WTC11 (cell line): ENCODE measurements at places on chromosomes 1 and 21. TPM values are rescaled to one million over a fixed set of nuclear protein-coding genes. Genes with fewer than 3 reads are reported as not detected.
A peak's percentile ranks its signal among the peaks of the same experiment; 100 is the strongest.

DNA sequence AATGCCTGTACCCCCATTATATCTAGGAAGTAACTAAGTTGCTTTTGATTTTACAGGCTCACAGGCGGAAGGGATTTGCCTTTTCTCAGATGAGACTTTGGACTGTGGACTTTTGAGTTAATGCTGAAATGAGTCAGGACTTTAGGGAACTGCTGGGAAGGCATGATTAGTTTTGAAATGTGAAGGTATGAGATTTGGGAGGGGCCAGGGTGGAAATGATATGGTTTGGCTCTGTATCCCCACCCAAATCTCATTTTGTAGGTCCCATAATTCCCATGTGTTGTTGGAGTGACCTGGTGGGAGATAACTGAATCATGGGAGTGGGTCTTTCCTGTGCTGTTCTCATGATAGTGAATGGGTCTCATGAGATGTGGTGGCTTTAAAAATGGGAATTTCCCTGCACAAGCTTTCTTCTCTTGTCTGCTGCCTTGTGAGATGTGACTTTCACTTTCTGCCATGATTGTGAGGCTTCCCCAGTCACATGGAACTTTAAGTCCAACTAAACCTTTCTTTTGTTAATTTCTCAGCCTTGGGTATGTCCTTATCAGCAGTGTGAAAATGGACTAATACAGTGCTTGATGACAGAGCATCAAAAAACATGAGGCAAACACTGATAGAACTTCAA is 1119.5 kb downstream of the PLA2G4A start:
- no peak overlapping the region for H3K27ac ChIP-seq
- H3K36me3 ChIP-seq = peaks cover 39% of the 10 kb centered on the region
- no peak for DNase-seq
- no peak overlapping the region for H3K4me3 ChIP-seq
- peaks cover 1% of the 10 kb centered on the region for H3K4me1 ChIP-seq
- H3K27me3 ChIP-seq = no peaks in the 10 kb centered on the region

- no peak overlapping the region for H3K27ac ChIP-seq
- no peaks in the 10 kb centered on the region for H3K36me3 ChIP-seq
- no peak for DNase-seq
- H3K27me3 ChIP-seq = no peaks in the 10 kb centered on the region
These were observed 102.1 kb downstream of the SNX7 start for GRCh38 chr1:98763488-98764150.

GRCh38 chr1:180953291-180954004 is 40.8 kb downstream of the KIAA1614 start:
- H3K27ac ChIP-seq = peak overlapping the region; percentile 72
- H3K4me1 ChIP-seq = peaks cover 17% of the 10 kb centered on the region
- H3K4me3 ChIP-seq = no peak overlapping the region
- no peaks in the 10 kb centered on the region for H3K27me3 ChIP-seq

- peaks cover 10% of the 10 kb centered on the region for H3K36me3 ChIP-seq
- no peak overlapping the region for H3K27ac ChIP-seq
These were observed 29.9 kb downstream of the PSMG1 start for GRCh38 chr21:39153373-39153772.

GRCh38 chr1:195530961-195531360 is 1077.3 kb downstream of the KCNT2 start:
- no peak for DNase-seq
- H3K27ac ChIP-seq = no peak overlapping the region
- no peak overlapping the region for H3K4me3 ChIP-seq
- H3K36me3 ChIP-seq = no peaks in the 10 kb centered on the region
- no peaks in the 10 kb centered on the region for H3K27me3 ChIP-seq
- H3K4me1 ChIP-seq = no peaks in the 10 kb centered on the region

The LCA5L gene
- 0.64 to 1.0 TPM (median 0.76 TPM) in 3 replicates for total RNA-seq
